ENCODE measurements at places on chromosomes 2 and 18.

- no peak for DNase-seq
These were observed 381.6 kb downstream of the SUCLG1 start for GRCh38 chr2:84077496-84077895.

DNA sequence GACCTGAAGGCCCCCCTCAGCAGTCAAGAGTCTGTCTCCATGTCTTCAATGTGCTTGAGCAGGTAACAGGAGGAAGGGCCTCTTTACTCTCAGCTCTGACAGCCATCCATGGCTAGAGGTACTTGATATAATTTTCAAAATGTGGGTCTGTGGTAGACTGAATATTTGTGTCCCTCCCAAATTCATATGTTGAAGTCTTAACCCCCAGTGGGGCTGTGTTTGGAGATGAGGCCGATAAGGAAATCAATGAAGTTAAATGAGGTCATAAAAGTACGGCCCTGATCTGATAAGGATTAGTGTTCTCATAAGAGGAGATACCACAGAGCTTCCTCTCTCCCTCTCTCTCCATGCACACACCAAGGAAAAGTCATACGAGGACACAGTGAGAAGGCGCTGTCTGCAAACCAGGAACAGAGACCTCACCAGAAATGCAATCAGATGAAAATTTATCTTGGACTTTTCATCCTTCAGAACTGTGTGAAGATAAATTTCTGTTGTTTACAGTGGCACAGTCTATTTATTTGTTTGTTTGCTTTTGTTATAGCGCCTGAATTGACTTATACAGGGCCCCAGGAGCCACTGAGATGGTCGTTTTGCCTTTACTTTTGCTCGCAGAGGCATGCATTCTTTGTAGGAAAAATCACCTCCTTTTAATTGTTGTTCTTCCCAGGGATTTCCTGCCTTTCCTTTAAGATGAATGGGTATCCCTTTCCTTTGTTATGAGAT, 274.8 kb upstream of the TRIB2 start:
- DNase-seq: no peak

- DNase-seq: no peak
These were observed 287.0 kb downstream of the ICOS start for GRCh38 chr2:204223544-204223943.

DNA sequence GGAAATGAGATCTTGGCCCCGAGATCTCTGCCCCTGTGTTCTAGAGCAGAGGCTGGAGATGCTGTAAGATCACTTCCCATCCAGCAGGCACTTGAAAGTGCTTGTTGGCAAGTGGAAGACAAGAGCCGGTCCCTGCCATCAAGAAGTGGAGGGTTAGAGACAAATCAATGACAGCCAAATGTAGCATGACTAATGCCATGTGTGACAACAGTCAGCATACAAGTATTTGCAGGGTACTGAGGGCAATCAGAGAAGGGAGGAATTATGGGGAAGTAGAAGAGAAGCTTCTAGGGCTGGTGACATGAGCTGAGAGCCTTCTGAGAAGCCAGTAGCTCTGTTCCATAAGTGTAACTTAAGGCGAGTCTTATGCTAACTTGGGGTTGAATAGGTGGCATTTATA, 58.6 kb downstream of the TMEM17 start:
- no peak for DNase-seq

- DNase-seq: no peak
These were observed 89.5 kb downstream of the CALCRL start for GRCh38 chr2:187358531-187358930.

DNA sequence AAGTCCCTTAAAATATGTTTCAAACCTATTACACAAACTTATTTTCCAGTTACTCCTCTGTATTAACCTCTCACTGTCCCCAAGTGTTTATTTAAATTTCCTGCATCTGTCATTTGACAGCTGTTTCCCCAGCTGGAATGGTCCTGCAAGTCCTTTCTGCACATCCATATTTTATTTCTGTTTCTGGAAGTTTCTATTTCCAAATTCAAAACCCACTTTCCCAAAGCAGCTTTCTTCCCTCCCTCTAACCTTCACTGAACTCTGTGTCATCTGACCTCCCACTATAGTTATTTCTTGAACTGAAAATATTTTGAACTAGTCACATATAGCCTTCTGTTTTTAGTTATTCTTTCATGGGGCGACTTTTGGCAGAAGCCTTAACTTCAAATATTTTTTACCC, 459.4 kb upstream of the MC4R start:
- no peak for DNase-seq

GRCh38 chr18:44915213-44915612, 234.5 kb downstream of the SETBP1 start:
- DNase-seq: no peak

DNA sequence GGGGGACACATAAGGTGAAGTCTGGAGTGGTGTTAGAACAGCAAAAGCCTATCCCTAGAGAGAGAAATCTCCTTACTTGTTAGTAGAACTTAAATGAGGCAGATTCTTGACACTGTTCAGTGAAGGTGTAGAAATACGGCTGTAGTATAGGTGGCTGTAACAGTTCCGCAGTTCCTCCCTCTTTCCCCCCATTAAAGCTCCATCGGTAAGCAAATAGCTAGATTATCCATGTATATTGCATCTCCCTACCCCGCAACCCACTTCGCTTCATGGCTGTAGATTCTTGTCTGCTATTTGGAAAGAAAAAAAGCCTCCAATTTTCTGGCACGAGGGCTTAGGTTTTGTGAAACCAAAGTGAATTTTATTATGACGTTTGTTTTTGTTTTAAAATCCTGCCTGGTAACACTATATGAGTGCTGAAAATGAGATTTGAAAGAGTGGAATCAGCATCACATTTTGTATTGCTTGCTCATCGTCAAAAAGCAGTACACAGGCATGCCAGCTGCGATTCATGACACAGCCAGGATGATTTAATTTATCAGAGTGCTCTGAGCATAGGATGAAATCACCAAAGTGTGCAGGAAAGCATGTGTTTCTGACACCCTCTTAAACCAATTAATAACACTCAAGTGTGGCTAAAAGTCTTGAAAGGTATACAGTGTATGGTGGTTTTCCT, 1.4 kb downstream of the FAM171B start:
- no peak for DNase-seq

DNA sequence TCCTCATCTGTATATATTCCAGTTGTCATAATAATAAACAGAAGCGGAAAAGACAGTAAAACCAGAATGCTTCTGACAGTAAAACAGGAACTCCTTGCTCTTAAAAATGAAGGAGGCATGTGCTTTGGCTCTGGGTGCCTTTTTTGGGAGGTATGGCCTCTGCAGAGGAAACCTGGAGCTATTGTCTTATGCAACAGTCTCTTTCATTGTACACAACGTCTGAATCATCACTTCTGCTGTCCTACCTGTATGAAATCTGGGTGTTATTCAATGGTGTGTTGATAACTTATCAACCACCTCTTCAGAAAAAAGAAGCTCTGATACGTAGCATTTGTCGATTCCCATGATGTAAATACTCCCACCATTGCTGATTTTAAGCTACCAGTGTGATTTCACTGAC, 64.8 kb downstream of the CDCA7 start:
- DNase-seq: no peak

DNA sequence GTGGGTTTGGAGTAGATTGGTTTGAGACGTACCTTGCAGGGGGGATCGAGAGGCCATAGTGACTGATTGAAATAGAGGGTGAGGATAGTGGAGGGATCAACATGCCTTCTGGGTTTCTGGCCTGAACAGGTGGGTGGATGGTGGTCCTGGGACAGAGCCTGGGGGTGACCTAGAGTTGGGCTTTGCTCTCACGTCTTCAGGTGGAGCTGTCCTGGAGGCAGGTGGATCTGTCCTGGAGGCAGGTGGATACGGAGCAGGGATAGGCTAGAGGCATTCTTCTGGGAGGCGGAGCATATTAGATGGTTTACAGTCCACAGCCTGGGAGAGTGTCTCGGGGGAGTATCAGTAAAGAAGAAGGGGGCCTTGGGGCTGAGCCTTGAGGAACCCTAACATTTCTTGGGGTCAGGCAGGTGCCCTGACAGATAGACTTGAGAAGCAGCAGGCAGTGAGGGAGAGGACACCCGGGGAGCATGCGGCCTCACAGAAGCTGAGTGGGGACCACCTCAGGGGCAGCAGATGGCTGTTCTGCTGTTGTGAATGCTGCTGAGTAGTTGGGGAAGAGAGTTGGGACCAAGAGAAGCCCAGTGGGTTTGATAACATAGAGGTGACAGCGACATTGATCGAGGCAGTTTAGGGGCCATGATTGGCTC, 1.6 kb downstream of the CAPN10 start:
- DNase-seq: no peak

DNA sequence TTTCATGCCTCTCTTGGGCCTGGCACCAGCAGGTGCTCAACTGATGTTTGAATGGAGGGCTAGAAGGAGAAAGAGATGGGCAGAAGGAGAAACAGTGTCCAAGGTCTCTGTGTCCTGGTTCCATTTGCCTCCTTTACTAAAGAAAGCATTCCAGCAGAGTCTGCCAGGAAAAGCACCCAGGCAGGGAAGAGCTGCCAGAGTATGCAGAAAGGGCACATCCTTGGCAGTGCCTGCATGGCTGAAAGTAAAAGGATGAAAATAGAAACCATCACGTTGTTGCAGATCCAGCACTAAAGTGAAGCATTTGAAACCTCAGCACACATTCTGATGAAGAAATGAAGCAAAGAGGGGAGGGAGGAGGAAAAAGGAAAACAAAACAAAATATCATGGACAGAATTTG, 142.2 kb downstream of the ESCO1 start:
- no peak for DNase-seq

DNA sequence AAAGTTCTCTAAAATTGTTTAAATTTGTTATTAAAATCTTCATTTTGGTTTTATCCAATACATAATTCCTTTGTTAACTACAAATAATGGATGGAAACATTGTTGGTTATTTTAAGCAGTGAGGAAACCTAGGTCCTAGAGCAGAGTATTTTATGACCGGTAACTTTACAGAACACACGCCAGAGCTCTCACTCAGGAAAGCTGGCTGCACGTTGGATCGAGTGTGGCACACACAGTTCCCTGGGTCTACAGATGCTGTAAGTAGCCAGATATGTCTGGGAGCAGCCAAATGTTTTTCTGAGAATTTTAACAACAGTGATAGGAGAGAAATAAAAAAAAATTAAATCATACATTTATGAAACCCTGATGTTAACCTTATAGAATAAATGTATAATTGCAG, 264.4 kb downstream of the ZNF407 start:
- no peak for DNase-seq

GRCh38 chr2:51595836-51596235, 563.9 kb upstream of the NRXN1 start:
- DNase-seq: no peak

GRCh38 chr2:197307236-197307932, 3.2 kb downstream of the ANKRD44 start:
- DNase-seq: no peak

Data from kidney epithelial cell (primary cell).